ENCODE measurements at places on chromosomes 12 and 14.

DNA sequence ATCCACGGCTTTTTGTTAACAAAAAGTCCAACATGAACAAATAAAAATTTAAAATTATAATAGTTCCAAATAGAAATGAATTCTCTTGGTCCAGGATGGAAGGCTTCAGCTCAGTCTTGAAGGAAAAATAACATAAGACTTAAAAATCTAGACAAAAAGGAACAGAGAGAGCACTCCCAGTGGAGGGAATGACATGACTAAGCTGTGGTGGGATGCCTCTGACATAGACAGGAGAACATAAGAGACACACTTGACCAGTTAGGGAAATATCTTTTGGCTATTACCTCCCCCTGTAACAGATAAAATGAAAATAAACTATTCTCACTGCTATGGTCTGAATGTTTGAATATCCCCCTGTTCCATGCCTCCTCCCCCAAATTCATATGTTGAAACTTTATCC, 106.8 kb downstream of the BBS10 start:
- DNase-seq, result no peak

DNA sequence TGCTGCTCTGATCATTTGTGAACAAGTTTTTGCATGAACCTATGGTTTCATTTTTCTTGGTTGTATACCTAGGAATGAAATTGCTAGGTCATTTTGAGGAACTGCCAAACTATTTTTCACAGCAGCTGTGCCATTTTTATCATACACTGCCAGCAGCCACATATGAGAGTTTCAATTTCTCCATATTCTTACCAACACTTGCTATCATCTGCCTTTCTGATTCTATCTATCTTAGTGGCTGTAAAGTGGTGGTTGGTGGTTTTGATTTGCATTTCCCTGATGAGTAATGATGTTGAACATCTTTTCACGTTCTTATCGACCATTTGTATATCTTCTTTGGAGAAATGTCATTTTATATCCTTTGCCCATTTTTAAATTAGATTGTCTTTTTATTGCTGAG, 146.1 kb downstream of the C12orf75 start:
- DNase-seq, result no peak

DNA sequence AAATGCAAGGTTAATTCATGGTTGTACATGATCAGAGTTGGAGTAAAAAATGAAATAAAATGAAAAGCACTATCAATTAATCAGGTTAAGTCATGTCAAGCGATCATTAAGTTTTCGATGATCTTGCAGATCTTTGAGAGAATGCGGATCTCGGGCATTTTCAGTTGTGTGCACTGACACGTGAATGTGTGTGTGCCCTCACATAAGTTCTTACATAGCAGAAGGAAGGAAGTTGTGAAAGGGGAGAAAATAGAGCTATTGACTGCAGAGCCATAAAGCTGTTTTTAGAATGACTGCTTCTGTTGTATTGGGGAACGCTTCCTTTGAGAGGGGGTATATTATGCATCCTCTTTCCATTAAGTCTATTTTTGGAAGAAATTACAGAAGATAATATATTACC, 101.3 kb downstream of the HMGA2 start:
- DNase-seq, result no peak

- no peak for DNase-seq
Measured at GRCh38 chr12:43758247-43758727, 303 bp downstream of the PUS7L start.

GRCh38 chr12:15979096-15980092, 68.3 kb downstream of the DERA start:
- DNase-seq, result no peak

DNA sequence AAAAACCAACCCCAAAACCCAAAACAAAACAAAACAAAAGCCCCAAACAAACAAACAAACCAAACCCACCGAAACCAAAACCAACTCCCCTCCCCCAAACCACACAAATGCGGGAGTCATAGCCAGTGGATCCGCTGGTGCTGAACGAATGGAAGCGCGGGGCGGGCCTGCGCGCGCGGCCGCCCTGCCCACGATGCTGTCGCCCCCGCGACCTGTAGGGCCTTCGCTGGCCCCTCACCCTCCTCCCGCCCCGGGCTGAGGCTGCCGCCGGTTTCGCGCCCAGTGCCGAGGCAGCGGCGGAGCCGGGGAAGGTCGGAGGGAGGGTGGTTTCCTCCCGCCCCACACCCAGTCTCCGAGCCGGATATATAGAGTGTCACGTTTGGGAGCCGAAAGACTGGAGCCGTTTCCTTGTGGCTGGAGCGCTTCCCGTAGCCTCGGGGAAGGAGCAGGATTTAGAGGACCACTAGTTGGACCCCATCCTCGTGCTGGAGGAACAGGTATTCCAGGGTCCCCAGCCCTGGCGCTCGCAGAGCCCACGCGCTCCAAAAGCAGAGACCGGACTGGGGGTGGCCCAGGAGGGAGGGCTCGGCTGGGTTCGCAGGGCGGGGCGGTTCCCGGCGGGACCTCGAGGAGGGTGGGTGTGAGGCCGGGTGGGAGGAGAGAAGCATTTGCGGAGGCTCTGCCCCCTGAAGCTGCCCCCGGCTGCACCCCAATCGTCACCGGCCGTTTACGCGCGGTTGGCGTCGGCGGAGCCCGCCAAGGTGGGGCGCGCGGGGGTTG, at the start of gene FAR2:
TSS of gene FAR2 (plus strand) at position 368 of the 780 bp plus-strand sequence. CDS start 121,172 bp downstream, outside the sequence.
- peak; percentile 16 for DNase-seq

DNA sequence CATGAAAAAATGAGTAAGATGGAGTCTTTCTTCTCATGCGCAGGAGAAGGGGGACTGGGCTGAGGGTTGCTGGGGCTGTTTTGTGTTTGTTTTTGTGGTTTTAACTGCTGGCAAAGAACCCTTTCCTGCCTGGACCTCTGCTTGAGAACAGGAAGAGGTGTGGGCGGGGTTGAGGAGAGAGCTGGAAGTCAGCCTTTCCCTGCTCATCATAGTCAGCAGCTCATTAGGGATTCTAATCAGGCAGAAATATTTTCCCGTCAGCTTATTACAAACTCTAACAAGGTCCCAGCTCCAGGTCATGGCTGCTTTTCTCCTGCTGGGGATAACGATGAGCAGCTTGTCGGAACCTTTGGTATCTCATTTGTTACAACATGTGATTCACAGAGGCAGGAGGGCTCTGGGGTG, 185.0 kb upstream of the NRXN3 start:
- no peak for DNase-seq

GRCh38 chr14:31580234-31580633, 19.0 kb downstream of the NUBPL start:
- no peak for DNase-seq

- no peak for DNase-seq
Measured at GRCh38 chr14:64685371-64686281, 18.6 kb upstream of the PLEKHG3 start.

DNA sequence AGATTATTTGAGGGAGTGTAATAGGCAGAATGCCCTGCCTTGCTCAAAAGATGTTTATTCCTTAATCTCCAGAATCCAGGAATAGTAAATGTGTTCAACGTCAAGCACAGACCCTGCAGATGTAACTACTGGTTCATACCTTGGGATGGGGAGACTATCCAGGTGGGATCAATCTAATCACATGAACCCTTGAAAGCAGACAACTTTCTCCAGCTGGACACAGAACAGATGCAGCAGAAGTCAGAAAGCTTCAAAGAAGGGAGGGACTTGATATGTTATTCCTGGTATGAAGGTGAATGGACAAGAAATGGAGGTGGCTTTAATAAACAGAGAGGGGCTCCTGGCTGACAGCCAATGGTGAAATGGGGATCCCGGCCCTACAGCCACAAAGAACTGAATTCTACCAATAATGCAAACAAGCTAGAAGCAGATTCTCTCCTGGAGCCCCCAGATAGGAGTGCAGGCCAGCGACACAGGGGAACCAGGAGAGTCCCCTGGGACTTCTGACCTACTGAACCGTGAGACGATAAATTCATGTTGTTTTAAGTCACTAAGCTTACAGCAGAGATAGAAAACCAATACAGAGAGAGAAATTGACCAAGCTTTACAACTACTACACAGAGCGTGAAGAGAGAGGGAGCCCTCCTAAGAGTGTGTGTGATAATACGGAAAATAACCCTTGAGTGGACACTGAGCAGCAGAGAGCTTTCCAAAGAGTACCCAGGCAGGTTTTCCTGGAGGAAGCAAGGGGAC, 133.5 kb upstream of the TMEM132C start:
- no peak for DNase-seq

- DNase-seq, result no peak
Measured at GRCh38 chr12:120257041-120257821, 8.3 kb downstream of the PXN start.

DNA sequence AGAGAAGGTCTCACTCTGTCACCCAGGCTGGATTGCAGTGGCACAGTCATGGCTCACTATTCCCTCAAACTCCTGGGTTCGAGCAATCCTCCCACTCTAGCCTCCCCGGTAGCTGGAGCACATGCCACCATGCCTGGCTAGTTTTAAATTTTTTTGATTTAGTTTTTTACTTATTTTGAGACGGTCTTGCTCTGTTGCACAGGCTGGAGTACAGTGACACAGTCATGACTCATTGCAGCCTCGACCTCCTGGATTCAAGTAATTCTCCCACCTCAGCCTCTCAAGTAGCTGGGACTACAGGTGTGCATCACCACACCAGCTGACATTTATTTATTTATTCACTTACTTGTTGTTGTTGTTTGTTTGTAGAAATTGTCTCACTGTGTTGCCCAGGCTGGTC, 22.2 kb upstream of the DIP2B start:
- DNase-seq, result no peak

DNA sequence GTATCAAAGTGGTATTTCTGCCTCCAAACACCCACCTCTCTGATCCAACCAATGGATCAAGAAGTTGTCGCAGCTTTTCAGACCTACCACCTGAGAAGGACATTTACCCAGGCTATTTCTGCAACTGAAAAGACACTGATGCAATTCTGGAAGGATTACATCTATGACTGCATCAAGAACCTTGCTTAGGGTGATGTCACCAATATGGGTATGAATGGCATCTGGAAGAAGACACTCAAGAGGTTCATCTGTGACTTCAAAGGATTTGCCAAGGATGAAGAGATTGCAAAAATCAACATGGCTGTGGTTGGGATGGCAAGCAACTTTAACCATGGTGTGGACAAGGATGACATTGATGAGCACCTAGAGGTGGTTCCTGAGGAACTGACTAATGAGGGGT, 154.2 kb downstream of the PCNX1 start:
- no peak for DNase-seq

GRCh38 chr12:56955631-56956256, 1.7 kb downstream of the RDH16 start:
- no peak for DNase-seq

DNA sequence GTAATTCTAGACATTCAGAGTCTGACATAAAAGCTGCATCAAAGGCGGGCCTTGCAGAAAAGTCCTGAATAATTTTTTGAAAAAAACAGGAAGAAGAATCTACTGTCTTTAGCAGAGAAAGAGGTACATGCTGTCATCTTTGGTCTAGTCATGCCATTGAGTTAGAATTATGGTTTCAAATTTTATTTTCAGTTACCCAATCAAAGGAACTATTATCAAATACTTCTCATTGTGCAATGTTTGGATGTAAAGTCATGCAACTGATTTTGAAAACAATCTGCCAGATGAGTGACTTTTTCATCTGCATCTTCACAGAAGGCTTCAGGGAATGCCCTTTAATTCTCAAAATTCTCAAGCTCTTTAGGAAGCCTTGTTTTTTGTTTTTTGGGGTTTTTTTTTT, 803.5 kb downstream of the FLRT2 start:
- no peak for DNase-seq

- no peak for DNase-seq
Measured at GRCh38 chr14:56569174-56569573, 10.4 kb upstream of the TMEM260 start.

DNA sequence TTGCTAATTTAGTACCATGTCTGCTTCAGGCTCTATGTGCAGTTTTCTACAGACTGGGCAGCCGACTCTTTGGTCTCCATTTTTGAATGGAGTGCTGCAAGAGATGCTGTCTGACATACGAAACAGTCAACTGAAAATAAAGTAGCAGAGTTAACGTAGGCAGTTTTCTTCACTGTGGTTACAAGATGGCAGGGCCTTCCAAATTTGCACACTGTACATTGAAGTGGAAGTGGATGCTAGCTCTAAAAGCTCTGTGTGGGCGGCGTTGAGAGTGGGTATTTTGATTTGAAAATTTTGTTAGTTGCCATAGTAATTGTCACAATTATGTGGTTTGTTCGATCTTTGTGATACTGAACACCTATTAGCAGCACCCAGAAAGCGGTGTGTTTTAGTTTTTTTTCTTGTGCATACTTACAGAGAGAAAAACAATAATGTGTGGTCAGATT, 154.9 kb upstream of the ATP2B1 start:
- DNase-seq, result peak; percentile 78

DNA sequence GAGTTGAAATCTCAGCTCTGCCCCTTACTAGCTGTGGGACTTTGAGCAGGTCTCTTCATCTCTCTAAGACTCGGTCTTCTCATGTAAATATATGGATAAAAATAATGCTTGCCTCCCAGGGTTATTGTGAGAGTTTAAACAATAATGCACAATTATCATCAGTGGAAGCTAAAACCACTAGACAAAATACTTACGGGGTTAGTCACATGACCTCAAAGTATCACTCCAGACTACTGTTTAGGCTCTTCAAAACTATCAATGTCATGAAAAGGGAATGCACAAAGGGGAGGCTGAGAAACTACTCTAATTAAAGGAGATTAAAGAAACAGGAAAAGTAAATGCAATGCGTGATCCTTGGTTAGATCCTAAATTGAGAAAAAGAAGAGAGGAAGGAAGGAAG, 24.5 kb upstream of the TSPAN11 start:
- DNase-seq, result no peak

- no peak for DNase-seq
Measured at GRCh38 chr12:61161961-61162360, 1098.2 kb upstream of the USP15 start.

DNA sequence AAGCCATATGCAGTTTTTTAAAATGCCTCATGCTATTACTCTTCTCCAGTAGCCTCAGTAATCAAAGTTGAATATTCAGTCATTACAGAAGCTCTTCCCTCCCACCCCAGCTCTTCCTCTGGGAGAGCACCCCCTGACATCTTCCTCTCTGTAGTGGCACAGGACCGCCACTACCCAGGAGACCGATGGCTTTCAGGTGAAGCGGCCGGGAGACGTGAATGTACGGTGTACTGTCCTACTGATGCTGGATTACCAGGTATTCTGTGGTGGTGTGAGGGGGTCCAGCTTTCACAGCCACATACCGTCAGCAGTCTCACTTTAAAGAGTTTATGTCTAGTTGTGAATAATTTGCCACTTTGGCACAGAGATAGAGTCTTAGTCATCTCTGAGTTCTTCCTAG, 4.6 kb downstream of the SMARCD1 start:
- no peak for DNase-seq

- DNase-seq, result no peak
Measured at GRCh38 chr12:123034022-123034541, 53.6 kb downstream of the ARL6IP4 start.

DNA sequence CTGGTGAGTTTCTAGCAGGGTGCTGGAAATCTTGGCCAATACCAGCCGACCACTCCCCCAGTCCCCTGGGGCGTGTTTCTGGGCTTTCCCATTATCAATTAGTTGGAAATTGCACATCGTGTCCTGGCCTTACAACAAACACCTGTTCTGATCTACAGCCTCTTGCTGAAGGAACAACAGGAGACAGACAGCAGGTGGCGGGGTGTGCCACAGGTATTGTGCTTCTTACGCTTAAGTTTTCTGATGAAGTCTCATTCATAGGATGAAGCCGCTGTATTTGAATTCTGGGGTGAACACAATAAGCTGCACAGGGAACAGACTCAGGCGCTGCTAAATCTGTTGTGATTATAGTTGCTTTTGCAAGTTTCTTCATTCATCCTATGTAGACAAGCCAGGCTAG, 703 bp downstream of the HIGD1C start:
- DNase-seq, result no peak

GRCh38 chr12:4244868-4245267, 28.7 kb upstream of the CCND2 start:
- DNase-seq, result no peak

Data from T-cell (primary cell).